ENCODE measurements at places on chromosomes 6 and 20.

DNA sequence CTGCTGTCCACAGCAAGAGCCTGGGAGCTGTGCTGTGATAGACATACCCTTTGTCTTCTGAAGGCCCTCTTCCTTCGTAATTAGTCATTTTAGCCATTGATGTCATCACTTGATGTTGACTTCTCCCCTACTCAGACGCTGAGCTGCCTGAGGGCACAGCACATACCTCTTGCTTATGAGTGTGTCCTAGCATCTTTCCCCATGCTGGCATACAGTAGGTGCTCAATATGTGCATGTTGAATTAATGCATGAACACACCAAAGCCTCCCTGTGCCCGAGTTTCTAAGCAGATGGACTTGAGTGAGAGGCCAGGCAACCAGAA is 35.8 kb upstream of the FAM83D start:
- no peak for DNase-seq

GRCh38 chr6:161422710-161423680 is 149.1 kb upstream of the AGPAT4 start:
- no peak for DNase-seq

DNA sequence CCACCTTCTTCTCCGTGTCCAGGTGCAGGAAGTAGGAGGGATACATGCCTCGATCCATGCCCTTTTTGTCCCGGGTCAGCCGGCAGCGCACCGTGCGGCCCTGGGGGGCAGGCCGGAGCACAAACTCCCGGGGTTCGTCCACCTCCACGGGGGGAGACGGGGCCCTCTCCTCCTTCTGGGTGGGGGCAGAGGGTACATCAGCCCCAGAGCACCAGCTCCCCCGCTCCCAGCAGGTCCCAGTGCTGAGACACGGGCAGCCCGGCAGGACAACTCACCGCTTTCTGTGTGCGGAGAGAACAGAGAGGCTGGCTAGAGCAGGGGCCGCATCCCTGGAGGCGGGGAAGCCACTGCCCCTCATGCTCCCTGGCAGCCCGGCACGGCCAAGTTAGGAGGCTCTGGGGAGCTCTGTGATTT is 6.7 kb downstream of the TULP1 start:
- no peak for DNase-seq

DNA sequence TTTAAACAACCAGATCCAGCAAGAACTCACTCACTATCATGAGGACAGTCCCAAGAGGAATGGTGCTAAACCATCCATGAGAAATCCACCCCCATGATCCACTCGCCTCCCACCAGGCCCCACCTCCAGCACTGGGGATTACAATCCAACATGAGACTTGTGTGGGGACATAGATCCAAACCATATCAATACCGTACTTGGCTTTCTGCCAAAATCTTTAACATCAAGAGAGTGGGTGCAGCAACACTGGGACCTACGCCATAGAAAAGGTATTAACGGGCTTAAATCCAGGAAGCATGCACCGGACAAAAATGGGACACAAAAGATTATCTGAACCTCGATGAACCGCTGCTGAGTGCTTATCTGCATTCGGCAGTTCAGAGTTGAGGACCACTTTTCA is 322.3 kb upstream of the ARID1B start:
- DNase-seq, result no peak

- DNase-seq, result no peak
Measured at GRCh38 chr20:6644813-6645628, 122.5 kb upstream of the BMP2 start.

- no peak for DNase-seq
Measured at GRCh38 chr6:12479881-12480280, 189.7 kb downstream of the EDN1 start.

DNA sequence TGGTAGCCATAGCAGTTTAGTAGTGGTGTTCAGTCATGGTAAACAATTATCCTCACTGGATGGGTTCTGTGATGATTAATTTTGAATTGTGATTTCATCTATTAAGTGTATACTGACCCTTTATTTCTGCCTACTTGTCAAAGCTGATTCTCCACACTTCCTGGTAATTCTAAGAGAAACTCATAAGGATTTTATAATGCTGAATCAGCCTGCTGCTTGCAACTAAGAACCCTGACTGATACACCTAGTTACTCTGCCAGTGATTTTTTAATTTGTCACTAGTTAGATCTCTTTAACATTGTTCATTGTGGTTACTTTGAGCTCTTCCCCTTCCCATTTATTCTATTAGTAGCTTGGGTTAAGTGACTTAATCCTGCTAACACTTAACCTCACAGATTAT is 8.6 kb downstream of the CDC40 start:
- DNase-seq, result no peak

DNA sequence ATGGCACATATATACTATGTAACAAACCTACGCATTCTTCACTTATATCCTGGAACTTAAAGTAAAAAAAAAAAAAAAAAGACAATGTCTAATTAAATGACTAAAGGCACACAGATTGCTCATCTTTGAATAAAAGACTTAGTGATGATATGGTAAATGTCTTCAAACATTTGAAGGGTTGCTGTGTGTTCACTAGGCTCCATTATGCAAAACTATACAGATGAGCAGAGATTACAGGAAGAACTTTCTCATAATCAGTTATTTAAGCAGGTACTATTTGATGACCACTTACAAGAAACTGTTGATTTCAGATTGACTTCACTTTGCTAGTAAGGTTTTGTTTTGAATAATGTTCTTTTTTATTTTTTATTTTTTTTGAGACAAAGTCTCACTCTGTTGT is 34.4 kb downstream of the DNAH8 start:
- no peak for DNase-seq

- no peak for DNase-seq
Measured at GRCh38 chr6:144305567-144305966, 20.4 kb downstream of the UTRN start.

GRCh38 chr6:99378636-99379035 is 15.4 kb downstream of the COQ3 start:
- no peak for DNase-seq

- no peak for DNase-seq
Measured at GRCh38 chr6:78831492-78831891, 35.9 kb upstream of the IRAK1BP1 start.

DNA sequence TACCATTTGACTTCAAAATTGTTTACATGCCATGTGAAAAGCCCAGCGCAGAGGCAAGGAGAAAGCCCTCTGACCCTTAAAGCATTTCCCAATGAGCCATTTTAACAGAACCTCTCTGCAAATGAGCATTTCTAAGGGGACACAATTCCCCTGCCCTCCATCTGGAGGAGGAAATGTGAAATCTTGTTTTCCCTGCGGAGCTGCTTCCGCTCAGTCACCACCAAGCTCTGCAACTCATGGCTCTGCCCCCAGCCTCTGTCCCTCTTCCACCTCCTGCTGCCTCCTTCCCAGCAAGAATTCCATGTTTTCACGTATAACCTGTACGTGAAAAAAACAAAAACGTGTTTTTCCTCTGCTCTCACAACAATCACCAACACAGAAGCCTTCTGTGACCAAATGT is 12.3 kb downstream of the RIN2 start:
- DNase-seq, result no peak

DNA sequence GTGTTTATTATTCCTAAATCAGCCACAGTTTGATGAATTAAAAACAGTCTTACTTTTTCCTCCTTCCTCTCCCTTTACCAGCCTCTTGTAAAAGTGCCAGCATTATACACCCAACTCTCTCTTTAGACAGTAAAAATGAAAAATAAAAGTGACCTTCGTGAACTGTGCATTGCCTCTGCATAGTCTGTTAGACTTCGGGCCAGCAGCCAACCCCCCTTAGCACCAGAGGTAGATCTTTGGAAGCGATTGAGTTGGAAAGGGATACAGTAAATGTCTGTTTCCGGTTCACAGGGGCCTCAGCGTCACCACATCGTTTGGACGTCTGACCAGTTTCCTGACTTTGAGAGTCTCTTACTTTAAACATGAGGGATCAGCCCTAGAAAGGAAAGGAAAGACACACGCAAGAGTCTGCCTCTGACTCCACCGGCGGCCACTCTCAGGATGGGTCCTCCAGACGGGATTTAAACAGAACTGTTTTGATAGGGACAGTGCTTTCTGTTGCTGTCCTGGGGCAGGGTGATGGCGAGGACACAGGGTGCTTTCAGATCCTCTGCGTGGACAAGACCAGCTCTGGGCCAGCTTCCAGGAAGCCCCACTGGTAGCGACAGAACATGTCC is 206.6 kb upstream of the PREP start:
- no peak for DNase-seq

GRCh38 chr6:52227495-52227894 is 16.8 kb downstream of the IL17F start:
- DNase-seq, result no peak

DNA sequence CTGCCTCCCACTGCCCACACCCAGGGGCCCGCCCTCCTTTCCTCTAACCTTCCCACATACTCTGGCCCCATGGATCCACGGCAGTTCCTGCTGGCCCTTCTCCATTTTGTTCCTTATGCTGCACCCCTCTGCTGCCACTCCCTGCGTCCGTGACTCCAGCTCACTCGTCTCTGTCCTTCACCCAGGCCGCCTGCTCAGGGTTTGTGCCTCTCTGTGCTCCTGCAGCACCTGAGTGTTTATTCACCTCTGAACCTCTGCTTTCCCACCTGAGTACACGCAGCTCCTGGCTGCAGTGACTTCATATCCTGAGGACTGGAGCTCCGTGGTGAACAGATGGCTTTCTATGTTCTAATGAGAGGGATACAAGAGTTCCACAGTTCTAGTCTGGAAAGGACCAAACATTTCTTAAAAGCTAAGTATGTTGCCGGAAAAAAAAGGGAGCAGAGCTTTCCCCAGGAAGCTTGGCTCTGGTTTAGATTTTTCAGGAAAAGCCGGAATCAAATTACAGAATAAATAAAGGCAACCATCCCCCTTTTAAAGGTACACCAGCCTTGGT is 1.5 kb upstream of the GNRH2 start:
- DNase-seq, result peak; percentile 59

- DNase-seq, result no peak
Measured at GRCh38 chr6:112330071-112330878, 16.9 kb upstream of the RFPL4B start.

DNA sequence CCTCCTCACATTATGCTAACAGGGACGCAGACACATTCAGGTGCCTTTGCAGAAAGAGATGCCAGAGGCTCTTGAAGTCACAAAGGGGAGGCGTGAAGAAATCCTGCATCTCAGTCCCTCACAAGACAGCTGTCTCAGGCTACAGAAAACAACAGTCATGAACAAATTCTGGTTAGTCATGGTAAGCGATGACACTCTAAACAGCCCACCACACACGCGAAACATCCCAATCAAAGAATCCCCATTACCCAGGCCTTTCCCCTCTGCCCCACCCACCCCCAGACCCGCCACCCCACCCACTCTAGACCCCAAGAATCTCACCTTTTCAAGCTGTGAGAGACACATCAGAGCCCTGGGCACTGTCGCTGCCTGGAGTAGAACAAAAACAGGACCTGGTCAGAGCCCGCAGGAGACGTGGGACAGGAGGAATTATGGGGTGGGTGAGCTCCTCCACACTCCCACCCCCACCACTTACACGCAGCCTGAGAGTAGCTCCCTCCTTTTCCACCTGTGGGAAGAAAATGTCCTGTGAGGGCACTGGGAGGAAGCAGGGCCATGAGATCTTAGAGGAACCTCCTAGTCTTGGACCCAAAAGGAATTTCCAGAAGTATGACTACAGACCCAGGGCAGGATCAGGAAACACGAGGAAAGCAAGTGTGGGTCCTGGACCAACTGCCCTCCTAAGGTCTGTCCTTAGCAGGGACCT is 2.7 kb downstream of the HLA-B start:
- DNase-seq, result no peak

- peak; percentile 39 for DNase-seq
Measured at GRCh38 chr6:87139236-87139635, 16.1 kb upstream of the ZNF292 start.

DNA sequence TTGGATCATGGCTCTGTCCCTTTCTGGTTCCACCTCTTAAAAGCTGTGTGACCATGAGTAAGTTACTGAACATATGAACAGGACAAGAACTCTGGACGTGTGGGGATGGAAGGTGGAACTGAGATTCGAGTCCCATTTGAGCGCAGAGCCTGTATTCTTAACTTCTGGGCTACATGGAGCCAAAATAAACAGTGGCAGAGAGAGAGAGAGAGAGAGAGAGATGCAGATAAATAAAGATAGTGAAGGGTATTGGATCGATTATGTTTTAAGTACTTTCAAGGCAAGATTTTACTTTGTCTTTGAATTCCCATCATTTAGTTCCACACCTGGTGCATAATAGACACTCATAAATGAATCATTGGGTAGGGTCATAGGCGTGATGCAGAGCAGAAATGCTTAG is 39.7 kb downstream of the SLC35D3 start:
- DNase-seq, result no peak

DNA sequence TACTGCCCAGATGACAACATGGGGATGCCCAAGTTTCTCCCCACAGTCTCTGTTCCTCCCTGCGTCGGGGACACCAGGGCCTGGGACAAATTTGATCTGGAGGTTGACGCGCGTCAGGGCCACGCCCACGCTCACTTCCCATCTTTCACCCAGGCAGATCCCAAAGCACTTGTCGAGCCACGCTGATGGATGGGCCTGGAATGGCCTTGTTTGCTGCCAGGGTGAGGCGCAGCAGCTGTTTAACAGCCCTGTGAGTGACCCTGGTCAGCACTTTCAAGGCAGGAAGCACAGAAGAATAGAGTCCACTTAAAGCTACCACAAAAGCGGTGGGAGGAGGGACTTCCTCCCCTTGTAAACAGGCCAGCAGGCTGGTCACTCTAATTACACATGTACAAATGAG is 324.7 kb upstream of the JARID2 start:
- DNase-seq, result no peak

GRCh38 chr6:160374836-160375560 is 26.8 kb downstream of the SLC22A3 start:
- DNase-seq, result no peak

DNA sequence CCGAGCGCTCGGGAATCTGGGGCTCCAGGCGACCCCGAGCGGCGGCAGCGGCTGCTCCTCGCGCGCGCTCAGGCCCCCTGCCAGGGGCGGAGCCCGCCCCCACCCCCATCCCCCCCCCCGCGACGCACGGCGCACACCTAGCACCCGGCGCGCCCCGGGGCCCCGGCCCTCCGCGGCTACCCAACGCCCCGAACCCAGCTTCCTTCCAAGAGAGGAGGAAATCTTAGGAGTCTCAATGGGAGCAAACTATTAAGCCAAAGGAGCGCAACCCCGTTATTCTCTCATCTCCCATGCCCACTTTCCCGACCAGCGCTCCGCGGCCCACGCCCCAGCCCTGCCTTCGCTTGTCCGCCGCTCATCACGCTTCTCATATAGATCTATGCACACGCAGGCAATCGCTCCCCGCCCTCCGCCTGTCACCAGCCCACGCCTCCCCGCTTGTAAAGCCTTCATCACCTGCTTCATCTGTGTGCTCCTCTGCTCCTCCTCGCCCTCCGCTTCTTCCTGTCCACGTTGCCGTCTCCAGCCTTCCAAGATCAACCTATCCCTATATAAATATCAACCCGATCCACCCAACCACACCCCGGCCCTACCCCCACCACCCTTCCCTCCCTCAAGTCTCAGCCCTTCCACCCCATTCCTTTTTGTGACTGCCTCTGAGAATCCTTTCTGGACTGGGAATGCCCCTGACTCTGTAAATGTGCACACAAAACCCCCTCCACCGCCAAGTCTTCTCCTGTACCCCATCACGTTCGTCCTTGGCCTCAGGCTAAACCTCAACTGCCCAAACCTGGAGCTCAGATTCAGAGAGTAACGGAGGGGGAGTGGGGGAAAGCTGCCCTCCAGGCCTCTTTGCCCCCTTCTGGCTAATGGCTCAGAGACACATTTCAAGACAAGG is at the start of gene DLK2:
TSS of gene DLK2 (minus strand) at position 18 of the 898 bp plus-strand sequence. CDS start 723 bp downstream, outside the sequence.
- peak; percentile 49 for DNase-seq

- DNase-seq, result no peak
Measured at GRCh38 chr20:53838311-53838868, 232.0 kb downstream of the BCAS1 start.

Data from NCI-H2171 (cell line).